CD4-positive, alpha-beta T cell treated with Interleukin-17A for 4 hours (primary cell): ENCODE measurements at places on chromosomes 7 and 10.

DNA sequence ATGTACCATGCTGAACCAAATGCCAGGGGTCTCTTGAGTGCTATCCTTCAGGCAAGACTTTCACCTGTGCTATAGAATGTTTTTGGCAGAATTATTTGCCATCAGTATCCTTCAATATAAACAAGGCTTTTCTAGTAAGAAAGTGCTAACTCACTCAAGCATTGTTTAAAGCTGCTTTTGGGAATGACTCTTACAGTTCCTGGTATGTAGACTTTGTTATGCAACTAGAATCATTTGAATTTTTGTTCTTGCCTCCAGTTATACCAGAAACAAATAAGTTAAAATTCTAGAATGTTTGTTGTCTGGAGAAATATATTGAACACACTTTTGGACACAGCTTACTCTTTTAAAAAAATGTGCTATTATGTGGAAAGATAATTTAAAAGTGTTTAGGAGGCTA, 39.5 kb upstream of the RTKN2 start:
- no peak for DNase-seq

GRCh38 chr10:17452060-17452841, 2.1 kb downstream of the ST8SIA6 start:
- DNase-seq: no peak

- no peak for DNase-seq
Measured at GRCh38 chr10:100793055-100793454, 47.7 kb downstream of the PAX2 start.

DNA sequence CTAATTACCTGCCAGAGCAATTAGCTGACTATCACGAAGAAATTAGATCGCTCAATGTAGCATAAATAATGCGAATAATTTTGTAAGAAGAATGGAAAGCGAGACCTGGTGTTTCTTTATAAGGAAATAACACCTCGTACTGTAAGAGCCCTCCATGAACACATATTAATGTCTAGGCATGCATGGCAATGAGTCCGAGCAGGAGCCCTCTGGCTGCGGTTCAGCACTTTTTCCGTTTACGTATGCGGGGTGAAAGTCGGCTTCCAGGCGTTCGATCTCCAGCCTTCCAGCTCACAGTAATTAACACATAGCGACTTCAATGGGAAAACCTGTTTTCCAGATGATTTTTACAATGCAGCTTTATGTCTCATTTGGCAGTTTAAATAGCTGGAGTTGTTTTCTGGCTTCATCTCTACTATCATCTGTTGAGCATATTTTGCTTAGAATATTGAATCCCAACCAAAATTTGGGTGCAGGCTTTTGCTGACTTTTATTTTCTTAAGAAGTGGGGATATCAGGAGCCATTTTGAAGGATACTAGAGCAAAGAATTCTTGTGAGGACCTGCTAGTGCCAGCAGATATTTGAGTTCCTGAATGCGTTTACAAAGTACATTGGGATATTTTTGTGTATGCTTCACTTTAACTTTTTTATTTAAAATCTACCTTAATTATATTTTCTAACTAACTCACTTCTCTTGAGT, 7.2 kb upstream of the SP8 start:
- DNase-seq: no peak

GRCh38 chr7:114812570-114812969, 109.3 kb upstream of the MDFIC start:
- DNase-seq: no peak

GRCh38 chr7:40698214-40698920, 563.6 kb downstream of the SUGCT start:
- no peak for DNase-seq

DNA sequence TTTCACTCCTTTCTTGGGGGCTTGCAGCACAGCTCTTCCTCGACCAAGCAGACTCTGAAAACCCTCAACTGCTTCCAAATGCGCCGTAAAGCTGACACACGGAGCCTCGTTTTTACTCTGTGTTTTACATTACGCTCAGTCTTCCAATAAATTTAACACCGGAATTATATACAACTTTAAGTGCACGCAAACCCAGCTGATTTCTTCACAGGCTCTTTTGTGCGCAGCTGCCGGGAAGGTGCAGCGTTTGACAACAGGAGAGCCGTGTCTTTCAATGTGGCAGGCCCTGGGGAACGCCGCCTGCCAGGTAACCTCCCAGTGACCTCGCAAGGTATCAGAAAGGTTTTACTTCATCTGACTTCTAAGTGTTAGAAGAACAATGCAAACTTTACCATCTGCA, 35.0 kb downstream of the GFRA1 start:
- no peak for DNase-seq

- no peak for DNase-seq
Measured at GRCh38 chr10:61541960-61542359, 88.8 kb upstream of the TMEM26 start.

DNA sequence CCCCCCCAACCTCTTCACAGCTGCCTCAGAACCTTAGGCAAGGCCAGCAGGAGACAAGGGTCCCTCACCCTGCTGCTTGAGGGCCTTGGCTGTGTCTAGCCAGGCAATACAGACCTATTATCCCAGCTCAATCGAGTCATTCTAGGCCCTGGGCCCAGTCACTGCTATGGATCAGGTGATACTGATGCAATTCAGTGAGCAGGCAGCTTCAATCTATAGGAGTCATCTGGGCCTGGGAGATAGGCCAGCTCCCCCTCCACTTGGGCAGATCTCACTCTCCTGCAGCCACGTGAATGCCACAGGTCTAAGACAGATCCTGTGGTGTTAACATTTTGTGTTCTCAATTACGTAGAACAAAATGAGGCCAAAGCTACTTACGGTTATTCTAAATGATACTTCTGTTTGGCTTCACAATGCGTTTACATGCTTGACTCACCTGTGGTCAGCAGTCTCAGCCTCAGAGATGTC, 68.0 kb upstream of the LRRC4 start:
- DNase-seq: no peak

- DNase-seq: no peak
Measured at GRCh38 chr10:59970396-59971368, 64.3 kb upstream of the CCDC6 start.

DNA sequence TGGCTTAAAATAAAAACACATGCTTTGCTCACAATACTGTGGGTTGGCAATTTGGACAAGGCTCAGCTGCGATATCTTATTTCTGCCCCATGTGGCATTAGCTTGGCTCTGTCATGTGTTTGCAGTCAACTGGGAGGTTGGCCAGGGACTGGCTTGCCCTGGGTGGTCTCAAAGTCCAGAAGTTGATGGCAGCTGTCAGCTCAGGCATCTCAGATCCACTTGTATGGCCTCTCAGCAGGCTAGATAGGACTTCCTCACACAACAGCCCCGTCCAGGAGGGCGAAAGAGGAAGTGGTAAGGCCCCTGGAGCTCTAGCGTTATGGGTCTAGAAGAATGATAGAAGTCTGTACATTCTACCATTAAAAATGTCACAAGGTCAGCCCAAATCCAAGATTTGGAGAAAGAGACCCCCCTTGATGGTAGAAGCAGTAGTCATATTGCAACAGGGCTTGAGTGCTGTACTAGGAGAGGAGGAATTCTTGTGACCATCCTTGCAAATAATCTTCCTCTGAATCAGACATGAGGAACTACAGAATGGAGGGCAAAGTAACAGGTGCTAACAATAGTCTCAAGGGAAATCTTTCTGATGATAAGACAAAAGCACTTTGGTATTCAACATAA, 166.2 kb downstream of the FAM107B start:
- DNase-seq: no peak

DNA sequence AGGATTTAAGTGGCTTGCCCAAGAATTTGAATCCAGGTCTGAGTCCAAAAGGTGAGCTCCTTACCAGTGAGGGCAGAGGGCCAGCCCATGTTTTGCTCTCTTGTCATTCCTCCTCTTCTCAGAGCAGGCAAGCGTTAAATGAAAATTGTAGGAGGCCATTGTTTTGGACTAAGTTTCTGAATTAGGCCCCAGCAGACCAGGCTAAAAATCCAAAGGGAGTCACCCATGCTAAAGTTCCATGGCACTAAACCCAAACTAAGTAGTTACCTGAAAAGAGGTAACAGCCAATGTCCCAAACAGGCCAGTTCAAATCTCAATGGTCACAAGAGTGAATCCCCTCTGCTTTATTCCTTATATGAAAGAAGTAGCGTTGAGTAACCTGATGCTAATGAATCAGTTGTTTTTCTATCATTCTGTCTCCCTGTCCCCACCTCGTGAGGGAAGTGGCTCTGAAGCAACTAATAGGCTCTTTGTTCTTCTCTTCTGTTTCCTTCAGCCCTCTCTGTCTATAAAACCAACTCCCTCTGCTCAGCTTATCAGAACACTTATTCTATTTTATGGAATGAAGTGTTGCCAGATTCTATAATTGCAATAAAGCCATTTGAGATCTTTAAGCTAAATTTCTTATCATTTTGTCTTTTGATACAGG, 17.5 kb upstream of the CDH23 start:
- DNase-seq: no peak

GRCh38 chr10:121611393-121612159, 13.3 kb upstream of the FGFR2 start:
- DNase-seq: no peak

GRCh38 chr10:27680006-27680557, 65.5 kb downstream of the MKX start:
- DNase-seq: no peak

- DNase-seq: no peak
Measured at GRCh38 chr10:100742076-100742771, 3.2 kb upstream of the PAX2 start.

- no peak for DNase-seq
Measured at GRCh38 chr10:104293011-104293410, 24.0 kb downstream of the GSTO2 start.

- DNase-seq: no peak
Measured at GRCh38 chr10:112215342-112215774, 31.8 kb upstream of the GPAM start.
